ENCODE measurements at places on chromosomes 7 and 10. TPM values are rescaled to one million over a fixed set of nuclear protein-coding genes. Genes with fewer than 3 reads are reported as not detected.
A peak's percentile ranks its signal among the peaks of the same experiment; 100 is the strongest.

The LRIT2 gene
- not detected for total RNA-seq

The MET gene
- 0.26 TPM for total RNA-seq

The PDE1C gene
- total RNA-seq, result not detected

The SEMA3A gene
- total RNA-seq, result 0.82 TPM

The DLX5 gene
- total RNA-seq, result not detected

The LIPM gene
- not detected for total RNA-seq

The NKX6-2 gene
- not detected for total RNA-seq

The GPR15LG gene
- total RNA-seq, result not detected

The ITGA8 gene
- total RNA-seq, result not detected

The PRKCQ gene
- 51.0 TPM for total RNA-seq

The GSAP gene
- 3.5 TPM for total RNA-seq

GRCh38 chr7:1358376-1359050 lies 100.8 kb downstream of the MICALL2 start:
- no peak overlapping the region for H3K27ac ChIP-seq
- H3K27me3 ChIP-seq, result no peaks in the 10 kb centered on the region
- no peak overlapping the region for H3K4me3 ChIP-seq
- no peaks in the 10 kb centered on the region for H3K4me1 ChIP-seq

GRCh38 chr10:96259150-96259549 lies 12.2 kb downstream of the BLNK start:
- no peaks in the 10 kb centered on the region for H3K36me3 ChIP-seq
- DNase-seq, result no peak
- no peaks in the 10 kb centered on the region for H3K4me1 ChIP-seq
- H3K27me3 ChIP-seq, result peaks cover 23% of the 10 kb centered on the region
- no peak overlapping the region for H3K27ac ChIP-seq

- no peaks in the 10 kb centered on the region for H3K36me3 ChIP-seq
- H3K27ac ChIP-seq, result no peak overlapping the region
- no peak for DNase-seq
- no peak overlapping the region for H3K4me3 ChIP-seq
Observed at GRCh38 chr10:46217752-46218453, 68.9 kb upstream of the ANTXRL start.

GRCh38 chr10:94890264-94891022 lies 48.0 kb upstream of the CYP2C9 start:
- no peak for DNase-seq
- no peaks in the 10 kb centered on the region for H3K27me3 ChIP-seq
- H3K4me3 ChIP-seq, result no peak overlapping the region
- no peaks in the 10 kb centered on the region for H3K4me1 ChIP-seq
- H3K27ac ChIP-seq, result no peak overlapping the region

- no peaks in the 10 kb centered on the region for H3K4me1 ChIP-seq
- H3K4me3 ChIP-seq, result no peak overlapping the region
- no peak overlapping the region for H3K27ac ChIP-seq
Observed at GRCh38 chr7:31254926-31255325, 85.6 kb downstream of the NEUROD6 start.

DNA sequence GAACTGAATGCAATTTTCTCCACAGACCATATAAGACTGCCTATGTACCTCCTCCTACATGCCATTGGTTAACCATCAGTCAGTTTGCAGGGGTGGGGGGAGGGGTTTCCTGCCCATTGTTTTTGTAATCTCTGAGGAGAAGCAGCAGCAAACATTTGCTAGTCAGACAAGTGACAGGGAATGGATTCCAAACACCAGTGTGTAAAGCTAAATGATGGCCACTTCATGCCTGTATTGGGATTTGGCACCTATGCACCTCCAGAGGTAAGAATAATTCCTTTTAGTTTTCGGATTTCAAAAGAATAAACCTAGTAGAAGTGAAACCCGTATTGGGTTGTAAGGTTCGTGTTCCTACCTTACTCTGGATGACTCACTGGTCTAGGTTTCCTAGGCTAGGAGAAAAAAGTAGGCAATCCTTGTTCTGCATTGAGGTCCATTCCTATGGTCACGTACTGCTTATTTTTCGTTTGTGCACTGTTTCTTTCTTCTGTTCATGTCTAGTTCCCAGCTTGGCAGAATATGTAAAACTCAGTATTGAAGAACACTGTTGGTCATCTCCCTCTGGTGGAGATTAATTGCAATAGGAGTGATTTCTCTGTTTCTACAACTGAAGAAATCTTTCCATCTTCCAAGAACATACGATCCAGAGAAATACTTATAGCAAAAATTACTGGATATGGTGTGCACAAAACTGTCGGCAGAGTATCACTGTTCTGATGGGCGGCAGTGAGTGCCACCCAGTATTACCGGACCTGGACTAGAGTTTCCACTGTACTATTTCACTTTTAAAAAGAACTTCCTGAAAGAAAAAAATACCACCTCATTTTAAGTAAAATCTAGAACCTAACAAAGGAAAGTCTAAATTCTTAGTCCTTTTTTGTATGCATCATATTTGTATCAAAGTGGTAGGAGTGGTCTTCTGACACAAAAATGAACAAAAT lies at the start of gene AKR1C3:
Gene AKR1C3, plus strand, starts transcription at position 150 of the 941 bp plus-strand sequence. Its CDS starts 31 bp downstream, at position 181.
- no peaks in the 10 kb centered on the region for H3K36me3 ChIP-seq
- peak within 1 kb of the TSS; percentile 34 for H3K4me3 ChIP-seq
- H3K27ac ChIP-seq, result no peak within 1 kb of the TSS
- DNase-seq, result no peak
- peaks cover 5% of the 10 kb centered on the region for H3K27me3 ChIP-seq
- H3K4me1 ChIP-seq, result no peaks in the 10 kb centered on the region

DNA sequence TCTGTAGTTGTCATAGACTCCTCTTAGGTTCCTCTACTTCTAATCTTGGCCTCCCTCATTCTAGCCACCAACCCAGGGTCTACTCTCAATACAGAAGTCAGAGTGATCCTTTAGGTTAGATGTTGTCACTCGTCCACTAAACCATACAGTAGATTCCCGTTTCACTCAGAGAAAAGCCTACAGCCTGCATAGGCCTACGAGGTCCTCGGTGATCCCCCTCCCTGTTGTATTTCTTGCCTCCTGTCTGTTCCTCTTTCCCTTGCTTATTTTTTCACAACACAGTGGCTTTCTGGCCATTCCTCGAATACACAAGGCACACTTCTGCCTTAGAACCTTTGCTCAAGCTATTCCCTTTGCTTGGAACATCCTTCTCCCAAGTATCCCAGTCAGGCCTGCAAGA lies 183.0 kb upstream of the PRSS1 start:
- no peak overlapping the region for H3K4me3 ChIP-seq
- DNase-seq, result no peak
- no peak overlapping the region for H3K27ac ChIP-seq
- peaks cover 9% of the 10 kb centered on the region for H3K27me3 ChIP-seq
- no peaks in the 10 kb centered on the region for H3K36me3 ChIP-seq
- H3K4me1 ChIP-seq, result peaks cover 9% of the 10 kb centered on the region

- no peak overlapping the region for H3K27ac ChIP-seq
- no peaks in the 10 kb centered on the region for H3K4me1 ChIP-seq
- no peak overlapping the region for H3K4me3 ChIP-seq
- H3K36me3 ChIP-seq, result peaks cover 2% of the 10 kb centered on the region
- peaks cover 23% of the 10 kb centered on the region for H3K27me3 ChIP-seq
Observed at GRCh38 chr10:126391192-126391885, 3.1 kb upstream of the ADAM12 start.

DNA sequence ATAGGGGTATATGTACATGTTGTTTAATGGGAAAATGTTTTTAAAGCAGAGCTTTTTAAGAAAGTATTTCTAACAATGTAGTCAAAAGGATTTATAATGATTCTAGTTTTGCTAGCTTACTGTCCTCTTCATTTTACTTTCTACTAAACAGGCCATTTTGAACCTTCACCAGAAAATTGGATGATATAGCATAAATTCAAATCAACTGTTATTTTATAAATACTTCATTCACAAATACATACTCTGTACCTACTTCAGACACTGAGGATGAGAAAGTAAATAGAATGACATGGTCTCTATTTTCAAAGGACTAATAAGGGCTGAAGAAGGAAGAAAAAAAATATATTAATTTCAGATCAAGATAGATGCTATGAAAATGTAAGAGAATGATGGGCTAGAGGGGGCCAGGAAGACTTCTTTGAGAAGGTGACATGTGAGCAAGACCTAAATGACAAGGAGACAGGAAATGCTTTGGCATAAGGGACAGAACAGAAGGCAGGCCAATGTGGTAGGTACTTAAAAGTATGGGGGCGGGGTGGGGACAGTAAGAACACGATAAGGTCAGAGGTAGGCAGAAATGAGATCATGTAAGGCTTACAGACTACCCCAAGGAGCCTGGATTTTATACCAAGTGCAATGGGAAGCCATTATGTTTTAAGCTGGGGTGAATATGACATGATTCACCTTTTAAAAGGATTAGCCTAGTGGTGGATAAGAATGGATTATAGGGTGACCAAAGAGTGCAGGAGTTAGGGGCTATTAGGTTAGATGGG lies 5.2 kb downstream of the NAMPT start:
- peak overlapping the region; percentile 80 for H3K27ac ChIP-seq
- H3K36me3 ChIP-seq, result peaks cover 49% of the 10 kb centered on the region
- peak; percentile 66 for DNase-seq
- peaks cover 58% of the 10 kb centered on the region for H3K4me1 ChIP-seq
- no peaks in the 10 kb centered on the region for H3K27me3 ChIP-seq
- H3K4me3 ChIP-seq, result peak overlapping the region; percentile 39

- no peaks in the 10 kb centered on the region for H3K4me1 ChIP-seq
- no peak overlapping the region for H3K4me3 ChIP-seq
- H3K36me3 ChIP-seq, result peaks cover 40% of the 10 kb centered on the region
- no peak for DNase-seq
Observed at GRCh38 chr7:104126411-104126841, 81.4 kb downstream of the ORC5 start.

DNA sequence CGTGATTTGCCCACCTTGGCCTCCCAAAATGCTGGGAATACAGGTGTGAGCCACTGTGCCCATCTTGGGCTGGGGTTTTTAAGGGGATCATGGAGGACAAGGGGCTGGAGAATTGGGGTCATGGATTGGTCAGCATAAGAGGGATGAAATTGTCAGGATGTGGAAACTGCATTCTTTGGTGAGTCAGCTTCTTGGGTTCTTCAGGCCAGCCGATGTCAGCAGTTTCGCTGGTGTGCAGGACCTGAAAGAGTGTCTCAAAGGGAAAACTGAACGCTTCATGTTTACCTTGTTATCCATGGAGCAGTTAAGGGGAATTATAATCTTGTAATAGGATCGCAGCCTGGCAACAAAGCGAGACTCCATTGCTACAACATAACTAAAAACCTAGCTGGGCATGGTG lies 13.0 kb downstream of the GALNT17 start:
- H3K27me3 ChIP-seq, result no peaks in the 10 kb centered on the region
- H3K4me1 ChIP-seq, result no peaks in the 10 kb centered on the region

- no peaks in the 10 kb centered on the region for H3K4me1 ChIP-seq
- H3K36me3 ChIP-seq, result no peaks in the 10 kb centered on the region
- H3K27me3 ChIP-seq, result no peaks in the 10 kb centered on the region
- DNase-seq, result no peak
Observed at GRCh38 chr10:121326905-121327304, 271.3 kb downstream of the FGFR2 start.

- H3K27me3 ChIP-seq, result no peaks in the 10 kb centered on the region
- no peak overlapping the region for H3K27ac ChIP-seq
- DNase-seq, result no peak
- no peaks in the 10 kb centered on the region for H3K4me1 ChIP-seq
- no peak overlapping the region for H3K4me3 ChIP-seq
- H3K36me3 ChIP-seq, result no peaks in the 10 kb centered on the region
Observed at GRCh38 chr7:80508440-80508839, 3.4 kb downstream of the GNAT3 start.

GRCh38 chr7:24972166-24972477 lies 7.9 kb downstream of the OSBPL3 start:
- H3K36me3 ChIP-seq, result peaks cover 37% of the 10 kb centered on the region
- H3K27ac ChIP-seq, result no peak overlapping the region
- H3K4me3 ChIP-seq, result no peak overlapping the region
- H3K4me1 ChIP-seq, result peaks cover 68% of the 10 kb centered on the region
- DNase-seq, result no peak
- no peaks in the 10 kb centered on the region for H3K27me3 ChIP-seq

DNA sequence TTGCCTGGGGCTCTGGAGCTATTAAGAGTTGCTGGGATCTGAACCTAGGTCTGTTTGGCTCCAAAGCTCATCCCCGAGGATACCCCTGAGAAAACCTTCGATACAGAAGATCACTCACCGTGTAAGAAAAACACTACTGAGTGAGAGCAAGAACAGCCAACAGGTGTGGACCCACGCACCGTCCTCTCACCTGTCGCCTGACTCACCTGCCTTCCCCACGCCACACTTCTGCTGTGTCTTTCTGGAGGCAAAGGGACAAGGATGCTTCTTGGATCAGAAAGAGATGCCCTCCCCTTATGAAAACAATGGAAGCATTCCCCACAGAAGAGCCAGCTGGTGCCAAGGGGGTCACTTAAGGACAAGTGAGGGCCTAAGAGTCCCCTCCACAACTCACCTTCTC lies 46.7 kb downstream of the COL13A1 start:
- H3K4me1 ChIP-seq, result no peaks in the 10 kb centered on the region
- DNase-seq, result no peak
- peaks cover 23% of the 10 kb centered on the region for H3K27me3 ChIP-seq

DNA sequence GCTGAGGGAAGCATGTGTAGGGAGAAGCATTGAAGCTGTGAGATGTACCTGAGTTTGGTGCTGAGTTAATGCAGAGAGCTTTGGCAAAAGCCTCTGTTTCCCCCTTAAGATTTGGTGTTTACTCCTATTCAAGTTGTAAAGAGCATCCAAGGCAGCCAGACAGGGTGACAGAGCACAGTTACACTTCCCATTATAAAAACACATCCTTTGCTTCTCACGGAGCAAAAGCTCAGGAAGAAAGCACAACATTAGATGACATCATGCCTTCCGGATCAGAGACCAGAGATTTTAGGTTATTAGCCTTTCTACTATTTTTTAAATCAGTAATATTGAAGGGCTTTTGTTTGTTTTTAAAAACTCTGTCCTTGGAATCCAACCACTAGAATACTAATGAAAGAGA lies 182.9 kb downstream of the DOCK4 start:
- no peak overlapping the region for H3K27ac ChIP-seq
- no peaks in the 10 kb centered on the region for H3K36me3 ChIP-seq
- peaks cover 3% of the 10 kb centered on the region for H3K27me3 ChIP-seq
- H3K4me1 ChIP-seq, result no peaks in the 10 kb centered on the region

GRCh38 chr7:19294619-19295018 lies 149.4 kb upstream of the FERD3L start:
- no peak overlapping the region for H3K4me3 ChIP-seq
- no peak overlapping the region for H3K27ac ChIP-seq
- DNase-seq, result no peak
- H3K4me1 ChIP-seq, result no peaks in the 10 kb centered on the region

GRCh38 chr7:57821438-57822382 lies 371.7 kb downstream of the ZNF716 start:
- H3K4me1 ChIP-seq, result no peaks in the 10 kb centered on the region
- H3K27ac ChIP-seq, result no peak overlapping the region
- DNase-seq, result no peak
- peaks cover 4% of the 10 kb centered on the region for H3K36me3 ChIP-seq

DNA sequence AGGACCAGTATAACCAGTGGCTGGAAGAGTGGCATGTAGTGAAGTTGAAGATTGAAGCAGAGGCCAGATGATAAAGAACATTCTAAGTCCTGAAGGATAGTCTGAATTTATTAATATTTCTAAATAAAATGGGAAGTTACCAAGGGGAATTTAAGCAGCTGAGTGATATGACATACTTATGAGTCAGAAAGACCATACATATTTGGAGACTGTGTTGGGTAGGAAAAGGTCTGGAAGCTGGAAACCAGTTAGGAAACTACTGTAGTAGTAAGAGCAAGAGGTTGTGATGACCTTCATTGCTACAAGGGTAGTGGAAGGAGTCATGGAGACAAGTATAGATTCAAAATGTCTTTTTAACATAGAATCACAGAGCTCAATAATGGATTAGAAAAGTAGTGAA lies 752.3 kb downstream of the SUGCT start:
- H3K27ac ChIP-seq, result no peak overlapping the region
- H3K27me3 ChIP-seq, result no peaks in the 10 kb centered on the region
- no peaks in the 10 kb centered on the region for H3K36me3 ChIP-seq
- H3K4me3 ChIP-seq, result no peak overlapping the region

GRCh38 chr7:95772298-95772770 lies at the start of gene DYNC1I1:
DYNC1I1 (plus strand) TSS chr7:95772554; CDS start chr7:95804730, 32,176 bp downstream.
- no peak within 1 kb of the TSS for H3K27ac ChIP-seq
- peaks cover 1% of the 10 kb centered on the region for H3K36me3 ChIP-seq
- peaks cover 32% of the 10 kb centered on the region for H3K27me3 ChIP-seq
- peaks cover 4% of the 10 kb centered on the region for H3K4me1 ChIP-seq
- peak within 1 kb of the TSS; percentile 50 for H3K4me3 ChIP-seq
